Inflammatory macrophage treated with lipopolysaccharide for 1 hour (primary cell): ENCODE measurements at places on chromosomes 1 and 21.

- DNase-seq = no peak
Observed at GRCh38 chr1:32900371-32900955, 726 bp downstream of the TMEM54 start.

GRCh38 chr21:26845066-26845758, at the start of gene ADAMTS1:
Gene ADAMTS1 (minus strand): TSS chr21:26845409. CDS start chr21:26844954, 455 bp downstream.
- no peak for DNase-seq

DNA sequence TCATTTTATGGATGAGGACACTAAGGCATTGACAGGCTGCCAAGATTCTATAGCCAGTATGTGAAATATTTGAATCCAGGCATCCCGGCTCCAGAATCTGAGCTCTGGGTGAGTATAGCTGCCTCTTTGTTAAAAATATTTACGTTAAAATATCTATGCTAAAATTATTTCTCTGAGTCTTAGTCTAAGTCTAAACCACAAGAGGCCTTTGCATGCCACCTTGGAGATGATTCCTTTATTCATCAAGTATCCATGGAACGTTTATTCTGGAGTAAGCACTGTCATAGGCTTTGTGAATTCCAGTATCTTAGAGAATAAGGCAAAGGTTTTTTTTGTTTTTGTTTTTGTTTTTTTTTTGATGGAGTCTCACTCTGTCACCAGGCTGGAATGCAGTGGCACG, 116.4 kb downstream of the GREM2 start:
- DNase-seq = no peak

DNA sequence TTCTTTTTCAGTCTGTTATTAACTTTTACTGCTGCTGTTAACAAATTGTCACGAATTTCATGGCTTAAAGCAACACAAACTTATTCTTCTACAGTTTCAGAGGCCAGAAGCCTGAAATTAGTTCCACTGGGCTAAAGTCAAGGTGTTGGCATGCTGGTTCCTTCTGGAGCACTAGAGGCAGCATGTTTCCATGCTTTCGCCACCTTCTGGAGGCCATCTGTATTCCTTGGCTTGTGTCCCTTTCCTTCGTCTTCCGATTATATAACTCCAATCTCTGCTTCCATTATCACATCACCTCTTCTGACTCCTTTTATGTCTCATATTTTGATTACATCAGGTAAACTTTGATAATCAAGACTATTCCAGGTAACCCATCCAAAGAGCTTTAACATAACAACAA, 1742.1 kb downstream of the BRINP3 start:
- DNase-seq = no peak

- no peak for DNase-seq
Observed at GRCh38 chr21:36369064-36369685, 16.0 kb upstream of the CHAF1B start.

- no peak for DNase-seq
Observed at GRCh38 chr1:33828654-33829053, 35.2 kb upstream of the HMGB4 start.

GRCh38 chr1:22210176-22210575, 67.3 kb upstream of the WNT4 start:
- DNase-seq = no peak

DNA sequence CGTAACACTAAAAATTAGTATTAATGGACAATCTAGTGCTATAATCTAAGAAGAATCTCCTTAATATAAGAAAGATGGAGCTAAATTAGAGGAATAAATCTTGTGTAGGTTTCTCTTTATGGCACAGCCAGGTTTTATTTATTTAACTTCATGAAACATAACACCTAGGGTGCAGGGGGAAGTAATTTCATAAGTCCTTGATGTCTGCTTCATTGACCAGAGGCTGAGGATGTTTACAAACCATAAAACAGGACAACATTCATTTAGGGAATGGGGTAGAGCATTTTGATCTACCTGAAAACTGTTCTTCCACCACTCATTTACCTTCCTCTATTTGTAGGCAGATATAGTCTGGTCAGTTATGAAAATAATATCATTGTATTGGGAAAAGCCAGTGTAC, 95.5 kb downstream of the NGF start:
- DNase-seq = no peak

GRCh38 chr1:4468386-4468785, 186.0 kb upstream of the AJAP1 start:
- no peak for DNase-seq

DNA sequence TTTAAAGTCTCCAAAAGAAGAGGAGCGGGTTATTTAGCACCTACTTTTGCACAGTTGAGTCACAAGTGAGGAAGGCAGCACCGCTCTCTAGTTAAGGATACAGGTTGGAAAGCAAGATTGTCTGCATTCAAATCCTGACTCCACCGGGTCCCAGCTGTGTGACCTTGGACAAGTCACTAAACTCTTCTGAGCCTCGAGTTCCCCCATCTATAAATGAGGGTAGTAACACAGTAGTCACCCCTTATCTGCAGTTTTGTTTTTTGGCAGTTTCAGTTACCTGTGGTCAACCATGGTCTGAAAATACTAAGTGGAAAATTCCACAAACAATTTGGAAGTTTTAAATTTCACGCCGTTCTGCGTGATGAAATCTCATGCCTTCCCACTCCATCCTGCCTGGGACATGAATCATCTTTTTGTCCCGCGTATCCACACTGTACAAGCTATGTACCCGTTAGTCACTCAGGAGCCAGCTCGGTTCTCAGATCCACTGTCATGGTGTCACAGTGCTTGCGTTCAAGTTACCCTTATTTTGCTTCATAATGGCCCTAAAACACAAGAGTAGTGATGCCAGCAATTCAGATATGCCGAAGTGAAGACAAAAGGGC, 49.4 kb downstream of the CAPZB start:
- DNase-seq = peak; percentile 76

- no peak for DNase-seq
Observed at GRCh38 chr21:46114963-46115362, 17.1 kb downstream of the COL6A2 start.

GRCh38 chr1:17837233-17838030, 82.3 kb downstream of the ACTL8 start:
- no peak for DNase-seq

DNA sequence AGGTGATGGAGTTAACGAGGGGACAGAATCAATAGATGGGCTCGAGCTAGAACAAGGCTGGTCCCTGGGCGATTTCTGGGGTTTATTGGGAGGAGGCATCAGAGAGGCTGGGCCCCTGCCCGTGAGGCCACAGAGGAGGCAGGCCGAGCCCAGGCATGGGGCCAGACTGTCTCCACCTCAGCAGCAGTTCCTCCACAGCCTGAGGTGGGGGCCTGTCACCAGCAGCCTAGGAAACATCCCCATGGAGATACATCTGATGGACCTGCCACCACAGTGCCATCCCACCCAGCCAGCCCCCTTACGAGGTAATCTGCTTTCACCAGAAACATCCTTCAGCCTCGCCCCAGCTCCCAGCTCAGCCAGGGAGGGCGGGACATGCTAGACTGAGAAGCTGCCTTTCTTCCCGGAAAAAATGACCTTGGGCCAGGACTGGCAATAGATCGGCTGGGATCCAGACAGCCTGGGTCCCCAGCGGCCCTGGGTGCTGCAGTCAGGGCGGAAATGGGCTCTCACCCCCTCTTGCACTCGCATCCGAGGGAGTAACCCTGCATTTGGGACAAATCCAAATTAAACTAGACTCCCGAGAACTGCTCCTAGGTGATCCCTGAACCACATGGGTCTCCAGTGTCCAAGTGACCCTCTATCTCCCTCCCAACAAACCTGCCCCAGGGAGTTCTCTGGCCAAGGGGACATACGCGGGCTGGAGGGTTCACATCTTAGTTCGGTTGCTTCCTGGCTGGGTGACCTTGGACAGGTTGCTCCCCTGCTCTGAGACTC, 10.0 kb upstream of the EPHA8 start:
- no peak for DNase-seq

DNA sequence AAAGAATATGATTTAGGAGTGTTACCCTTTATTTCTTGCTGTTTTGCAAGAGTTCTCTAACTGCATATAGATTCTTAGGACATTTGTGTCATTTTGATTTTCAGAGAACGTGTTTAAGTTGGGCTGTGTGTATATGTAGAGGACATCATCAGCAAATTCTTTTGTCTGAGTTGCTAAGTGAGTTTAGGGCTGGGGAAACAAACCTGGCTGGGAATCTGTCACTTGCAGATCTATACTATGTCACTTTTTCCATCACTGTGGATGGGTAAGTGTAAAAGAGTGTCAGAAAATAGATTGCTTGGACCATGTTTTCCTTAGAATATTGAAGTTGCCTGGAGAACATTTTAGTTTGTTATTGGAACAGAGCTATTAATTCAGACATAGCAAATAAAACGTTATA, 349.1 kb upstream of the NEGR1 start:
- no peak for DNase-seq

DNA sequence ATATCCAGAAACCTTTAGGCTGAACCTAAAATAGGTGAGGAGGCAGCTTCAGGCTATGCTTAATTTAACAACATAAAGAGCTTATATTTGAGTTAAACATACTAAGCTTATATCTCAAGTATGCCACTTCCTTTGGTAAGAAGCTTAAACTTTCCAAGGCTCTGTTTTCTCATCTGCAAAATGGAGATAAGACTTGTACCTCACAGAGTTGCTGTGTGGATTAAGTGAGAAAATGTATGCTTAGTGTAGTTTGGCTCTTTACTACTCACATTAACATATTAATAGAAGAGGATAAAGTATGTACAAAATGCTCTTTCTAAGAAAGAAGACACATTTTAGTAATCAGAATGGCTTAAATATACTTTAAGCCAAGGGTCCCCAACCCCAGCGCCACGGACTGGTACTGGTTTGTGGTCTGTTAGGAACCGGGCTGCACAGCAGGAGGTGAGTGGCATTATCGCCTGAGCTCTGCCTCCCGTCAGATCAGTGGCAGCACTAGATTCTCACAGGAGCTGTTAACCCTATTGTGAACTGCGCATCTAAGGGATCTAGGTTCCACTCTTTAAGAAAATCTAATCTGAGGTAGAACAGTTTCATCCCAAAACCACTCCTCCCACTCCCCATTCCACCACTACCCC, 77.2 kb downstream of the HS2ST1 start:
- no peak for DNase-seq

GRCh38 chr1:64798872-64799271, 54.0 kb downstream of the RAVER2 start:
- DNase-seq = no peak

DNA sequence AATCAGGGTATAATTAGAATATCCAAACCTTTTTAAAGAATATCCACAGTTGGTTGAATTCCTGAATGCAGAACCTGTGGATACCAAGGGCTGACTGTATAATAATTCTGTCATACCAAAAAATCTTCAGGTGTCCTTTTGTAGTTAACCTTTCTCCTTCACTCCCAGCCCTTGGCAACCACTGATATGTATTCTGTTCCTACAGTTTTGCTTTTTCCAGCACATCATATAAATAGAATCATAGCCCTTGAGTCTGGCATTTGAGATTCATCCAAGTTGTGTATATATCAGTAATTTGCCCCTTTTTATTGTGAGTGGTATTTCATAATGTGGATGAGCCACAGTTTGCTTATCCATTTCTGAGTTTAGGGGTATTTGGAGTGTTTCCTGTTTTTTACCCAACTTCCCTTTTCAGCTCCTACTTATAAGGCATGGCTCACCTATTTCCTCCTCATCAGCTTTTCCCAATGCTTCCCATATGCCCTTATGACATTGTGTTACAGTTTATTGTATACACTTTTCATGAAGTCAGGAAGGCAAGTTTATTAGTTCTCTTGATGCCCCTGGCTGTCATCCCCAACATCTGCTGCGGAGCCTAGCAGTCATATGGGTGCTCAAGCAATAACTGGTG, 35.0 kb upstream of the AGO1 start:
- peak; percentile 53 for DNase-seq

- no peak for DNase-seq
Observed at GRCh38 chr21:38965241-38965640, 159.5 kb downstream of the ETS2 start.

- DNase-seq = no peak
Observed at GRCh38 chr1:108884968-108885367, 8.2 kb downstream of the GPSM2 start.

DNA sequence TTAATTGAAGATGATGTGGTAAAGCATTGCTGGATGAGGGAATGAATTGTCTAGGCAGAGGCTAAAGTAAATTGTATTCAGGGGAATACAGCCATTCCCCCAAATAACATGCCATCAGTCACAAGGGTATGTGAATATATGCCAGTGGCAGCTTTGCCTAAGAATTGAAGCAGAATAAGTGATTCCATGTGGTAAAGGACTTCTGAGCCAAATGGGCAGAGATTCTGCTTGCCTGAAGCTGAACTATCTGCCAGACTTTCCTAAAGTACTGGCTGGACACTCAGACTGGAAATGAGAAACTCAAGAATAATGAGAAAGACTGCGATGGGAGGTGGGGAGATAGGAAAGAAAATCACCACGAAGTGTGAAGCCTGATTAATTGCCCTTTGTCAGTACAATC, 2.4 kb downstream of the LIX1L start:
- DNase-seq = no peak

DNA sequence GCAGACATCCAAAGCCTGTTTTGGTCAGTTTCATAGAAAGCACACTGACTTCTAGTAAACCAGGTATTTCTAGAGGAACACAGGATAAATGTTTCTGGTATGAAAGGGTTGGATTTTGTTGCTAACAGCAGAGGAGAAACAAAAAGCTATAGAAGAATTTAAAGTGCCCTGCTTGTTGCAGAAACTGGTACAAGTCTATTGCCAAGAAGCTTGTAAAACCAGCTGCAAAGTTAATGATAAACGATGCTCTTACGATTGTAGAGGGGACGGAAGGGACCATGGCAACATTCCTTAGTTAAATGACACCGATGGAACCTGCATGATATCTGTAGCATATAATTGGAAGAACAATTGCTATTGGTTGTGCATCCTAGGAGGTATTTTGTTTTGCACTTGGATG, 40.1 kb downstream of the SLC35F3 start:
- DNase-seq = no peak

GRCh38 chr1:211647711-211648121, 27.7 kb downstream of the NEK2 start:
- no peak for DNase-seq

GRCh38 chr1:26701995-26702679, 6.3 kb downstream of the ARID1A start:
- DNase-seq = no peak

- DNase-seq = no peak
Observed at GRCh38 chr1:19206947-19207346, 3.1 kb downstream of the UBR4 start.

DNA sequence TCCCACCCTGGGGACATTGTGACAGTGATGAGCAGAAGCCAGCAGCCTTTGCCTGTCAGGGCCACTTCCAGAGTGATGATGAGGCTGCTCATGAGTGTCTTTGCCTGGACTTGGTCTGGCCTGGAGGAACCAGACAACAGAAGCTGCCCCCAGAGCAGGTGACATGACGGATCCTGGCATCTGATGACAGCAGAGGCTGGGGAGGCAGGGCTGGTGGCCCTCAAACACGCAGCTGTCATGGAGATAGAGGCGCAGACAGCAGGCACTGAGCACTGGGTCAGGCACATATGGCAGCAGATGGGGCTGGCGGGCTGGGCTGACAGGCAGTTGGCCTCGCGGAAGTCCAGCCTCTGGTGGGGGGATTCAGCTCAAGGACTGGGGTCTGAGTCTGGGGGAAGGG, 66.4 kb upstream of the STUM start:
- no peak for DNase-seq

- DNase-seq = peak; percentile 54
Observed at GRCh38 chr1:65148548-65149350, 746 bp downstream of the AK4 start.
